ENCODE measurements at places on chromosomes 16 and 17.

DNA sequence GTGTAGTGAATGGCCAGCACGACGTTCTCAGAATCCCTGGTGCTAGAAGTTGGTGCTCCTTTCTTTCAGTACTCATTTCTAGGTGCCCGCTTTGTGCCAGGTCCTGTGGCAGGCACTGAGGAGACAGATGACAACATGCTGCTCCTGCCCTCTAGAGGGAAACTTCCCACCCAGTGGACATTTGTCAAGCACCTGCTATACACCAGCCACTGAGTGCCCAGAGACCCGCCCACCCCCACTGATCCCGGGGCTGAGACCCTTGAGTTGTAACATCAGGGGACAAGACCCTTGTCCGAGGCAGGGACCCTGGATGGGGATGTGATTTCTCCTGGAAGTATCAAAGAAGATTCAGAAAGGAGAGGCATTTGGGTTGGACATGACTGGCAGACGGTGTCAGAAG lies 25.1 kb downstream of the UNC13D start:
- DNase-seq: no peak

GRCh38 chr16:12551530-12551929 lies 252.2 kb downstream of the CPPED1 start:
- no peak for DNase-seq

DNA sequence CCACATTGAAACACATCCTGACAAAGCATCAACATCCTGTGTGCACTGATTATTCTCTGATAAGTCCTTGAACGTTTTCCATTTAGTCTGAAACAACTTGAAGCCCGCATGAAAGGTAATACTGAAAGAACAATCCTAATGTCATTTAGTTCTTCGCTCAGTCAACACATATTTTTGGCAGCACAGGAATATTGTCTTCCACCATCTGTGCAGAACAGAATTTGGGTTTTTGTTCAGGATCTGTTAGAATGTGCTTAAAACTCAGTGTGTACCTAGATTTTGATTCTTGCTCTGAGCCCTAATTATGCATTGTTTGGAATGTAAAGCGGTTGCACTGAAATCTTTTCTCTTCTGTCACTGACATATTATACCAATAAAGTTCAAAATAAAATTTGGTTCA lies 1036.6 kb downstream of the CDH11 start:
- no peak for DNase-seq

DNA sequence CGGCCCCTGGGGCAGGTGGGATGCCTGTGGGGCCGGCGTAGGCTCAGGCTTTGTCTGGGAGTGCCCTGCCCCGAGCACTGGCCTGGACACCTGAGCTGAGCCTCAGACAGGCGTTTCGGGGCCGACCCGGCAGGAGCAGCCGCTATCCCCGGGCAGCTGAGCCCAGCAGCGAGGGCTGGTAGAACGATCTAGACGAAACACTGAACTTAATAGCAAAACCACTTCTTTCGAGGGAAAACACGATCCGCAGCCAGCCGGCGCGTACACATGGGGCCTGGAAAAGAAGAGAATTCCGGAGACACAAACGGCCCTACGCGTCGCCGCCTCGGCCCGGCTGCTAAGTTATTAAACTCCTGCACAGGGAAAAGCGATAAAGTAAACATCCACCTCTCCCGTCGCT lies 22.0 kb upstream of the SSTR5 start:
- no peak for DNase-seq

Data from inflammatory macrophage treated with lipopolysaccharide for 1 hour (primary cell).